PC-9 (cell line): ENCODE measurements at places on chromosomes 12 and 14. TPM values are rescaled to one million over a fixed set of nuclear protein-coding genes. Genes with fewer than 3 reads are reported as not detected.

GRCh38 chr12:117875744-117876435 is 92.9 kb downstream of the KSR2 start:
- no peaks in the 10 kb centered on the region for H3K4me1 ChIP-seq
- no peak overlapping the region for H3K4me3 ChIP-seq
- H3K27ac ChIP-seq, result no peak overlapping the region
- H3K27me3 ChIP-seq, result no peaks in the 10 kb centered on the region
- H3K36me3 ChIP-seq, result no peaks in the 10 kb centered on the region
- DNase-seq, result no peak

GRCh38 chr12:49138587-49138986 is 7.4 kb upstream of the TUBA1B start:
- H3K4me3 ChIP-seq, result no peak overlapping the region
- no peak overlapping the region for H3K27ac ChIP-seq
- no peaks in the 10 kb centered on the region for H3K27me3 ChIP-seq
- no peak for DNase-seq
- H3K4me1 ChIP-seq, result no peaks in the 10 kb centered on the region
- H3K36me3 ChIP-seq, result no peaks in the 10 kb centered on the region

- DNase-seq, result no peak
- H3K36me3 ChIP-seq, result no peaks in the 10 kb centered on the region
- H3K4me3 ChIP-seq, result no peak overlapping the region
- H3K27ac ChIP-seq, result no peak overlapping the region
Observed at GRCh38 chr12:17062267-17063036, 456.5 kb upstream of the LMO3 start.

DNA sequence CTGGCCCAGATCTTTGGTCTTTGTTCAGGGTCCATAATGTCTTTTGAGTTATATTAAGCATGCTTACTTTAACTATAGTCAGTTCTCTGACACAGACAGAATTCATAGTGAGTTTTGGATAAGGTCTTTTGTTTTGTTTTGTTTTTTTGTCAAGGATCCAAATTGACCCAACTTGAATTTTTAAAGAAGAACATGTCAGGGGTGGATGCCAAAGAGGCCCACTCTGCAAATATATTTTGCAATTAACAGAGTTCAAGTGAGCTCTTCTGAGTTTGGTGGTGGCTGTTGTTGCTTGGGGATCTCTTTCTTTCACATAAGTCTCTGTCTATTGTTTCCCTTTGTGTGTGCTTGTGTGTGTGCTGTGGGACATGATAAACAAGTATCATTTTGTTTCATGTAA is 34.4 kb upstream of the PMCH start:
- H3K27me3 ChIP-seq, result no peaks in the 10 kb centered on the region
- no peak overlapping the region for H3K4me3 ChIP-seq
- no peaks in the 10 kb centered on the region for H3K4me1 ChIP-seq
- H3K27ac ChIP-seq, result no peak overlapping the region
- no peak for DNase-seq

DNA sequence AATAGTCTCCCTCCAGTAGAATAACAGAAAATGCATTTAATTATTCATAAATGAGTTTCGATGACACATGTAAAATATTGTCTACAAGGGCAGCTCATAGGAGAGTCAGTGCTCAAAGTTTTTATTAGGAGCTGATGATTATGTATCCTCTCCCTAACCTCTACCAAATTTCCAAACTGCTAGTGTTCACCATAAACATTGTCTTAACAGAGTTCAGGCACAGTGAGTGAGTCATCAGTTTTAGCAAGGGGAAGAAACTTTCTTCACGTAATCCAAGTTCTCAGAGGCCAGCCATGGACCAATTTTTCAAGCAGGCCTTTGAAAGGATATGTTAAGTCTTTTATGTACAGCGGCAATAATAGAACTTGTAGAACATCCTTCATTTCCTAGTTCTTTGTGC is 649.2 kb upstream of the MIS18BP1 start:
- no peak overlapping the region for H3K27ac ChIP-seq
- no peak for DNase-seq
- H3K27me3 ChIP-seq, result no peaks in the 10 kb centered on the region

DNA sequence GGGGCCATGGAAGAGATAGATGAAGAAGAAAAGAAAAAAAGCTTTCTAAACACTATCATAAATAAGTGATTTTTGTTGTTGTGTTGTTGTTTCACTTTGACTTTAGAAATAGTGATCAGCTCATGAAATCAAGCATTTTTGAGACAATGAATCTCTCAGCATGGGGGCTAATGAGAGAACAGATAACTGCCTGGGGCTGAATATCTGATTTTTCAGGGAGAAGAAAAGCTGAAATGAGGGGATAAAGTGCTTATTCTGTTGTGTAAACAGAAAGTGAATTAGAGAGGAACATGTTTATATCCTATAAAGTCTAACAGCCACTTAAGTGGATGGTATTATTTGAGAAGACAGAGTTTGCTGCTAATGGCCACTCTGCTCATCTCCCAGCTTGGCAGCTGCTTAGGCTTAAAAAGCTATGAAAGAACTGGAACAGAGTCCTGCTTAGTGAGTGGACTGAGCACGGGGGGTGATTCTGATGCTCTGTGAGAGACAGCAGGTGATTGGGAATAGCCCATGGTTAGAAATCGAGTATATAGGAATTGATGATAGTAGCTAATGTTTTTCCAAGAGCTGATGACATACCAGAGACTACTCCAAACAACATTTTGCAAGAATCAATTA is 646.1 kb upstream of the TMEM132C start:
- no peaks in the 10 kb centered on the region for H3K36me3 ChIP-seq
- no peak overlapping the region for H3K27ac ChIP-seq
- no peaks in the 10 kb centered on the region for H3K4me1 ChIP-seq
- H3K4me3 ChIP-seq, result no peak overlapping the region
- no peak for DNase-seq

DNA sequence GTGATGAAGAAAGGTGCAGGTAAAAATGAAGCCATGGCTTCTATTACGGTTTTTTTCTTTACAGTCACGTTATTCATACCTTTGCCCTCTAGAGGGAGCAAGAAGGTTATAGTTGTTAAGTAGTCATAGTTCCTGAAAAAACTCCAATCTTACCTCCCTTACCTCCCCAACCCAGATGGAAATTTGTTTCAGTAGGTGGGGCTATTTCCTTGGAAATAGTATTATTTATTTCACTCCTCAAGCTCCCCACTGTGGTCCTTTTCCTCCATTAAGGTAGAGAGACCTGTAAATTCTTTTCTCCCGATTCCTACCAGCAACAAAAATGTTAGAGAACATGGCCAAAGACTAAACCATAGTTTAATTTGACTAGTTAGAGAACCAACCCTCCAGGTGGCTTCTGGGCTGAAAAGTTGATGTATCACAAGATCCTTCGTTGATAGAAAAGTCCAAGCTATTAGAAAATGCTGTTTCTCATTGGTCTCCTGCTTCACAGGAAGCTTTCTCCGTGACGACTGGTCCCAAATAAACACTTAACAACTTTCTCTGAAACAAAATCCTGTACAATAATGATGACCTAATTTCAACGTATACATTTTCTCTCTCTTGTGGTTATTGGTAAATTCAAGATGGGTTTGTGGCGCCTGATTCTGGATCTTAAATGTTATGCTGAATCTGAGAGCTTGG is 43.5 kb downstream of the TMX1 start:
- H3K36me3 ChIP-seq, result no peaks in the 10 kb centered on the region
- no peak overlapping the region for H3K27ac ChIP-seq
- peak; percentile 16 for DNase-seq
- no peaks in the 10 kb centered on the region for H3K4me1 ChIP-seq
- no peak overlapping the region for H3K4me3 ChIP-seq
- no peaks in the 10 kb centered on the region for H3K27me3 ChIP-seq

Gene OR4K5
- not detected in 2 replicates for total RNA-seq

Gene OTX2
- not detected in 2 replicates for total RNA-seq
